ENCODE measurements at places on chromosomes 5 and 9.
A peak's percentile ranks its signal among the peaks of the same experiment; 100 is the strongest.

- DNase-seq: no peak
Measured at GRCh38 chr5:173763410-173763809, 124.7 kb upstream of the CPEB4 start.

GRCh38 chr5:180468732-180469585, 25.2 kb upstream of the CNOT6 start:
- DNase-seq: no peak

GRCh38 chr5:114467729-114468128, 105.9 kb downstream of the KCNN2 start:
- DNase-seq: no peak

DNA sequence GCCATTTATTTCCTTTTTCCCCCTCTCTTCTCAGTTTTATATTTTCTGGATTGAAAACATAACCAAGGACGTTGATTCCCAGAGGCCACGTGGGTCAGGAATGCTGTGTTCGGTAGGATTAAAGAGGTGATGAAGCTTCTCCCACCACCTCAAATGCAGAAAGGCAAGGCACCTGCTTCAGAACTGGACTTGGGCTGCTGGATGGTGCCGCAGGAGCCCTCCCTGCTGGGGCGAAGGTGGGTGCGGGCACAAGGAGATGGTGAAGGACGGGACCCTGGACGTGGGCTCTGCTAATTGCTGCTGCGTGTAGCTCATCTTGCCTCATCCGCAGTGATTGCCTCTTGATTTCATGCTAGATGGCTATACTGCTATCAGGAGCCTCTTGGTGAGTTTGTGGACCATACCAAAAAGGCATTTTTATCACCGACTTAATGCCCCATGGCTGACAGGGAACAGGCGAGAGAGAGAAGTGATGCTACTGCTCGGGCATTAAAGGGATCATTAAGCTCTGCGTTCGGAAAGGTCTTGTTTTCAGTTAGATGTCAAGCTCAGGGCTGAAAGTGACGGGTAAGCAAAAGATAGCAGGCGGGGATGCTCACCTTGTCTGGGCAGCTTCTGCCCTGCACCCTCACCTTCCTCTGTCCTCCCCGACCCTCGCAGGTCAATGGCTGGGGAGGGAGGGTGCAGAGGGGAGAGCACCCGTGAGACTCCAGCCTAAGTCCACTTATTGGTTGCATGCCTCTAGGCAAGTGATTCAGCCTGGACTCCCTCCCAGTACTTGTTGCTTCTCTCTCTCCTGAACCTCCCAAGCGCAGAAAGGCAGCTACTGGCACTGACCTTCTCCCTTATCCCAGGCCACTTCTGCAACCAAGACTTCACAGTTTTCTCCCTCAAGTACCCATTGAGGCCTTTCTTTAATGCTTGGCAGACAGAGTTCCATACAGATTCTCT, 71.6 kb upstream of the FSTL4 start:
- DNase-seq: peak; percentile 24

DNA sequence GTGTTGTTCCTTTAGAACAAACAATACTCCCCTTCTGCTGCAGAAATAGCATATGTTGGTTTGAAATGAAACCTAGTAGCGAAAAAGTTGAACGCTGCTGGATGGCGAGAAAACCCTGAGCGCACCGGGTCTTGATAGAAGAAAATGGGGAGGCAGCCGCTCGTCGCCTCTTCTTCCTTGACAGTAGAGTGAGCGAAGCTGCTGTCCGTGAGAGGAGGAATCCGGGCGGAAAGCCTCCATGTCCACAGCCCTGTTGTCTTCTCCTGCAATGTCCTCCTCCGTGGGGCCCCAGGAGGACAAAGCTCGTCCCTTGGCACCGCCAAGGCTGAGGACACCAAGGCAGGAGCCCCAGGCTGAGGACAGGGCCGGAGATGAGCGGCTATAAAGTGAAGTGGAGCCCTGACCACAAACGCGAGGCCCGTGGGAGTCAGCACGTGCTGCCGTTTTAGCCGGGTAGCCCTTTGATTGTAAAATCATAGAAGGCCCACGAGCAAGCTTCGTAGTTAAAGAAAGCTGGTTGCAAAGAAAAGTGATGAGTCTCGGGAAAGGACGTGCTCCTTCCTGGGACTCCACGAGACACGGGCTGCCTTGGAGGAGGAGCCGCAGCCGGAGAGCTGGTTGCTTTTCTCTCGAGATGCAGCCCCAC, 35.6 kb downstream of the MRPL36 start:
- DNase-seq: no peak

DNA sequence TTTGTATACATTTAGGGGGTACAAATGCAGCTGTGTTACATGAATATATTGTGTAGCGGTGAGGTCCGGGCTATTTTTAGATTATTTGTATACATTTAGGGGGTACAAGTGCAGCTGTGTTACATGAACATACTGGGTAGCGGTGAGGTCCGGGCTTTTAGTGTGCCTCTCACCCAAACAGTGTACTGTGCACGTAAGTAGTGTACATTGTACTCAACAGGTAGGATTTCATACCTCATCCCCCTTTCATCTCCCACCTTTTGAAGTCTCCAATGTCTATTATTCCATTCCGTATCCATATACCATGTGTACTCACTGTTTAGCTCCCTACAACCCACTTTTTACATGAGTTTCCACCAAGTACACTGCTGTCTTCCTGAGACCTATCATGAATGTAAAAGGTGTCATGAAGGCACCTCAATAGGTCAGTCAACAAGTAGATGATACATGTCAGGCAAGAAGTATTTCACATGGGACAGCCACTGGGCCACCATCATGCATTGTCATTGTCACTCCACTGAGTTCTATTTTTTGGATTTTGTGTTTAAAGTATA, 27.7 kb downstream of the SKP1 start:
- no peak for DNase-seq

DNA sequence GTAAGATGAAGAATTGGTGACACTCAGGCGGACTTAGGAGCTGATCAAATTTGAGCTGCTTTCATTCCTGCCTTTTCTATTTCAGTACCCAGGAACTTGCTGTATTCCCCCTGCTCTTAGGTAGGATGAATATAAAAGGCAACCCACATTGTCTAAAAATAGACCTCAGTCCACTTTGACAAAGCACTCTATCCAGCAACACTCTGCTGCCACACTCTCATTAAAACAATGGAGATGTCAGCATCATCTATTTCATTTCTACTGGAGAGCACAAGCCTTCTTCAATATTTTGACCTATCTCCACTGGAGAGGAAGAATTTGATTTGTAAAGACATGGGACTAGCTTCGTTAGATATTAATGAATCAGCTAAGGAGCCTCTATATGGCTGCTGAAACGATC, 468.4 kb downstream of the PTPRD start:
- no peak for DNase-seq

DNA sequence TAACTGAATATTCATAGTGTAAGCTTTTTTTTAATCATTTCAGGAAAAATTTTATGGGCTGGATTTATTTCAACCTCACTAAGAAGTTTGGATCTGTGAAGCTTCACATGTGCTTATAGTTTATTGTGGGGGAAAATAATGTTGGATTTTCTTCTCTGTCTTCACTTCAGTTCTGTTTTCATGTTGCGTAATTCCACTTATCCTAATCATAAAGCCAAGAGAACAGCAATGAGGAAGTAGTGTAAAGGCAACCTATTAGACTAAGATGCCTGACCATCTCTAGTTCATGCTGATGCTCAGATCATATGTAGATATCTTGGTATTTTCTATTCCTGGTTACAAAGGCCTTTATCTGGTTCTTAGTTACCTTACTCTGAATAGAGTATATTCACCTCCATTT, 50.0 kb downstream of the CD180 start:
- no peak for DNase-seq

DNA sequence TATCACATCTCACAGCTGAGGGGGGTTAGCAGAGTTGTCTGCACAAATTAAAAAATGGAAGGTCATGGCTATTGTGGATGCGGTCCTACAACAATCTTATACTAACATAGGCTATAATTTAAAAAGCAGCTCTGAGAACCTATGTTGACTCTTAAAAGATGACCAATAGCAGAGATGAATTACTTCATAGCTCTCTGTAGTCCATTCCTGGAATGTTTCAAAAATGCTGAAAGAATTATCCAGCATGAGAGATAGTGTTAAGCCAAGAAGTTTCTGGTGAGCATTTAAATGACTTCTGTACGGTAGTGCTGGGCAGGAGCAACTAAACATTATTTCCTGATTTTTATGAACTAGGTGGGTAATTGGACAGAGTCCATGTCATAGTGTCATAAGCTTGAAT, 218.2 kb upstream of the NUDT12 start:
- DNase-seq: no peak

DNA sequence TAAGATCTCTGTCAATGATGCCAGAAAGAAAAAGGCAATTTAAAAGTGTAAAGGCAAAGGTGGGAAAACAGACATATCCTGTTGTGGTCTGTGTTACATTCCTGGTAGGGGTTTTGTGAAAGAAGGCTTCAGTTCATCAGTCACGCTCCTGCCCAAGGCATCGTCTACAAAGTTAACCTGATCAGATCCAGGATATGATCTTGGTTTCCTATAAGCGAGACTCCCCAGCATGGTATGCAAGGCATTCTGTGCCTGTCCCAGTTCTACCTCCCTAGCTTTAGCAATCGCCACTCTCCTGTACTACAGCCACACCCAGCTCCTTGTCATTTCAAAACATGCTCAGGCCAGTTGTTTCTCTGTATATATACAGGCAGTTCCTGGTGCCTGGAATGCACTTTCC, 58.0 kb upstream of the PTPN3 start:
- no peak for DNase-seq

DNA sequence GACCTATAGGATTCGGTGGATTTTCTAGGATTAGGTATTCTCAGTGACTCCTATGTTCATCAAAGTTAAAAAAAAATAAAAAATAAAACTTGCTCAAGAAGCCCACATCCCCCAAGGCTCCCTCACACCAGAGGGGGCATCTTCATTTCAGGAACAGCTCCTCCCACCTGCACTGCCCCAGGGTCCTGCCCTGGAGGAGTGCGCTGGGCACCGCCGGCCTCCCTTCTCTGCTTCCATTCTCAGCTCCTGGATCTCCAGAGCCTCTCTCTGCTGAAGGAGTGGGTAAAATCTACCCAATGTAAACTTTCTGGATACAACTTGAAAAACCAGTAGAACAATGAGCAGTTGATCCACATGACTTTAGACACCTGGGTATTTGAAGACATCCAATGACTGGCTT, 359.8 kb upstream of the IRX4 start:
- DNase-seq: no peak

- no peak for DNase-seq
Measured at GRCh38 chr5:32303755-32304120, 9.0 kb downstream of the MTMR12 start.

- DNase-seq: no peak
Measured at GRCh38 chr9:18253950-18254349, 220.0 kb upstream of the ADAMTSL1 start.

- DNase-seq: no peak
Measured at GRCh38 chr9:118761016-118761790, 608.0 kb downstream of the BRINP1 start.

- no peak for DNase-seq
Measured at GRCh38 chr9:75892216-75892911, 1.9 kb downstream of the PCSK5 start.

DNA sequence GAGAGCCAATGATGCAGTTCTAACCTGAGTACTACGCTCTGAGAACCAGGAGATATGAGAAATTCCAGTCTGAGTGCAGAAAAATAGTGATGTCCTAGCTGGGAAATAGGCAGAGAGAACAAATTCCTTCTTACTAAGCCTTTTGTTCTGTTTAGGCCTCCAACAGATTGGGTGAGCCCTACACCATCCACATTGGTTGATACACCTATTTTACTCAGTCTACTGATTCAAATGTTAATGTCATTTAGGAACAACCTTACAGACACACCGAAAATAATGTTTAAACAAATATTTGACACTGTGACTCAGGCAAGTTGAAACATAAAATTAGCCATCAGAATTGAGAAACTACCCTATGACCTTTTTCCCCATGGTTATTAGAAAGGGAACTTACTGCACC, 333.9 kb upstream of the IZUMO3 start:
- no peak for DNase-seq

- DNase-seq: no peak
Measured at GRCh38 chr9:87543251-87543650, 45.6 kb downstream of the DAPK1 start.

- no peak for DNase-seq
Measured at GRCh38 chr9:96871176-96871575, 16.9 kb upstream of the ZNF782 start.

- DNase-seq: no peak
Measured at GRCh38 chr5:41404757-41405156, 105.6 kb downstream of the PLCXD3 start.

DNA sequence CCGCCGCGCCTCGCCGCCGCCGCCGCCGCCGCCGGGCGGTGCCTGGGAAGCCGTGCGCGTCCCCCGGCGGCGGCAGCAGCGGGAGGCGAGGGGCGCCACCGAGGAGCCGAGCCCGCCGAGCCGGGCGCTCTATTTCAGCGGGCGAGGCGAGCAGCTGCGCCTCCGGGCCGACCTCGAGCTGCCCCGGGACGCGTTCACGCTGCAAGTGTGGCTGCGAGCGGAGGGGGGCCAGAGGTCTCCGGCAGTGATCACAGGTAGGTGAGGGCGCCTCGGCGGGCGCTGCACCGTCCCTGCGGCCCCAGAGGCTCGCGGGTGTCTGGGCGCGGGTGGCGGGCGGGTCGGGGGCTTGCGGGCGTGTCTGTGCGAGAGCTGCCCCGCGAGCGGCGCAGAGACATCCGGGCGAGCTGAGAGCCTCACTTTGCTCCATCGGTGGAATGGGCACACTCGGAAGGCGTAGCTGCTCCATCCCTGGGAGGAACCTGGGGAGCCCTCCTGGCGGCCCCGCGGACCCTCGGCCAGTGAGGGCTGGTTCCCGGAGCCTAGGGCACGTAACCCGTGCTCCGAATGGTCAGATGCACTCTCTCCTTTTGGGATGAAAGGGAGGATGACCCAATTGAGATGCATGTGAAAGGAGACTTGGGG, 864 bp downstream of the PAPPA start:
- no peak for DNase-seq

GRCh38 chr5:128777052-128777451, 188.2 kb upstream of the SLC27A6 start:
- no peak for DNase-seq

DNA sequence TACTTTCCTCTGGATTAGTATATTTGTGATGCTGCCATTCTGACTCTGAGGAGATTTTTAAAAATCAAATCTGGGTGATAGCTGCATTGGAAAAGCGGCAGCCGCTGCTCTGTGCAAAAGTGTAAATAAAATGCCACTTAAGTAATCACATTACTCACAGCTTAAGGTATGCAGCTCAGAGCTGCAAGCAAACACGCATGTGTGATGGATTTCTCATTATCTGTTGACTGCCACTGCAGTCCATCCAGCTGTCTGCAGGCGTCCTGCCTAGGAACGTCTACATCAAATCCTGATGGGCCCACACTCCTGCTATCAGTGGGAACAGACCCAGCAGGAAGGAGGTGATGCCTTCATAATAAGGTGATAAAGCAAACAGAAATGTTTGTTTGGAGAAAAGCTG, 216.9 kb downstream of the SPOCK1 start:
- no peak for DNase-seq

Measured in renal cortex interstitium (tissue), 15 donors.